ENCODE measurements at places on chromosomes 11 and 22.
A peak's percentile ranks its signal among the peaks of the same experiment; 100 is the strongest.

DNA sequence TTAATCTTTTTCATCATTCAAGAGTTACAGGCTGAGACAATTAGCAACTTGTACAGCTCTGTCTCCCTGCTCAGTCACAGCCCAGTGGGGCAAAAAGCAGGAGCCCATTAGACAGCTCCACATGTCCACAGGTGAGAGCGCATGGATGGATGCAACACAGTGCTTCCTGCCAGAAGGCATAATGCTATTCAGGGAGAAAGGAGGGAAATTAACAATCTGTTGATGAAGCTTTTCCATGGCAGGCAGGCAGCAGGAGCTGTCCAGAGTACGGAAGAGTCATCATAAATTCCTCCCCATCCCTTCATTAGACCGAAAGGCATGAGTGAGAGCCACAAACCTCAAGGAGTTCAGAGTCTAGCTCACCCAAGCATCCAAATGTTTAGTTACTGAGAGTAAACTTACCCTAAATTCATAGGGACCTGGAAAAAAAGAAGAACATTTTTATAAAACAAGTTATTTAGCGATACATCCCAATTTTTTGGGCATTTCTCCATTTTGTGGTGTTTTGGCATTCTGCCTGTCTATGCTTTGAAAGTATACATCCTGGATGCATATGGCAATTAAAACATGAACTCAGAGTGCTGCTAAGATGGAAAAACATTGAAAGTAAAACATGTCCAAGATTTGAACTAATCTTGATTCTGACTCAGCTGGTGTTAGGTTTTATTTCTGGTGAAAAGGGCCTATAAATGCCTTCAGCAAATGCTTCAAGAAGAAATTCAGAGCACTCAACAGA lies 428.1 kb downstream of the OPCML start:
- no peaks in the 10 kb centered on the region for H3K36me3 ChIP-seq
- H3K27me3 ChIP-seq, result no peaks in the 10 kb centered on the region
- H3K27ac ChIP-seq, result no peak overlapping the region
- no peak overlapping the region for H3K4me3 ChIP-seq
- DNase-seq, result no peak
- no peaks in the 10 kb centered on the region for H3K4me1 ChIP-seq

DNA sequence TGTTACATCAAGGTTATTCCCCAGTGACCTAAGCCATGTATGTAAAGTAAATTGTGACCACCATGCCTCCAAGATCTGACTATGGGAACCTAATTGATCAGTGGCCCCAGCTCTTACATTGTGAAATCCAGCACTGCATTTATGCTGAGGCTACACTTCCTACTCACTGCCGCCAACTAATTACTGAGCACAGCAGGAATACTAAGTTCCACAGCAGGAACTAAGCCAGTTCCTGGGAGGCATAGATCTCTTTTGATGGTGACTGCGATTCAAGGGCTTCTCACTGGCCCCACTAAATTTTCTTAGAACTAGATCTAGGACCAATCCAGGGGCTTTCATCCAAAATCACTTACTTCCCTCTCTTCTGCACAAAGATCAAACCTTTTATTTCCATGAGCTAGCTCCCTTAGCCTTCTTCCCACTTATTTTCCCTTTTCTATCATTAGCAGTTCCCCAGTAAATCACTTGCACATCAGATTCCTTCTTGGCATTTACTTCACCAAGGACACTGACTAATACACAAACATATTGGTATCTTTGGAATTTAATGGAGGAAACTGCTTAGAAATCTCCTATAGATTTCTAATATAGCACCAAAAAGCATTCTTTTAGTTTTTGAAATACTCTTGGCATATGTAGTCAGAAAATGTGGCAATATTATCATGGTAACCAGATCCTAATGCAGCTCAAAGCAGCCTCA lies 46.0 kb downstream of the CNTN5 start:
- no peak for DNase-seq
- no peaks in the 10 kb centered on the region for H3K4me1 ChIP-seq
- no peaks in the 10 kb centered on the region for H3K36me3 ChIP-seq
- no peak overlapping the region for H3K27ac ChIP-seq
- no peak overlapping the region for H3K4me3 ChIP-seq
- H3K27me3 ChIP-seq, result no peaks in the 10 kb centered on the region

- no peaks in the 10 kb centered on the region for H3K36me3 ChIP-seq
- H3K27ac ChIP-seq, result no peak overlapping the region
- no peak for DNase-seq
- no peaks in the 10 kb centered on the region for H3K4me1 ChIP-seq
These were observed 72.9 kb upstream of the SEPTIN5 start for GRCh38 chr22:19641254-19641982.

- no peak for DNase-seq
- H3K36me3 ChIP-seq, result no peaks in the 10 kb centered on the region
- no peak overlapping the region for H3K27ac ChIP-seq
These were observed 2.4 kb upstream of the SLC15A3 start for GRCh38 chr11:60954421-60954820.

DNA sequence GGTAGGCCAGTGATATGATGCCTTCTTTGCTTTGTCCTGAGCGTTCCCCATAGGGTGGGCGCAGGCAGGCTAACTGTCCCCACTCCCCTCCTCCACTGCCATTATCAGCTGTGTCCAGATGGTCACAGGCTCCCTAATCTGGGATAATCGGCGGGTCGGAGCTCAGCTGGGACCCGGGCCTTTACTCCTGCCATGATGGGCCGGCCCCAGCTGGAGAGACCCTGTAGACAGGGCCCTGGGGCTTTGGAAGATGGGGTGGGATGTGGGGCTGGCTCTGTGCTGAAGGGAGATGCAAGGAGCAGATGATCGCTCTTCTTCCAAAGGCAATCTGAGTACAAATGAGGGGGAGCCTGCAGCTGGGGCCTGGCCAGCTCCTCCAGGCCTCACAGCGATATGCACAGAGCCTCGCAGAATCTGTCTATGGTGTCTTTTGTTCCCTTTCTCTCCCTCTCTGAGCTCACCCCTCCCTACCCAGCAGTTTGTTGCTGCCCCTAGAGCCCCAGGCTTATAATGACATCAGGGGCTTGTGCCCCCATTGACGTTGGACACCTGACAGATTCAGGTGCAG lies 11.9 kb downstream of the KLHL35 start:
- H3K27me3 ChIP-seq, result no peaks in the 10 kb centered on the region
- H3K4me3 ChIP-seq, result no peak overlapping the region
- no peaks in the 10 kb centered on the region for H3K36me3 ChIP-seq

GRCh38 chr11:45756384-45757010 lies 48.5 kb upstream of the SLC35C1 start:
- H3K4me3 ChIP-seq, result no peak overlapping the region
- H3K36me3 ChIP-seq, result no peaks in the 10 kb centered on the region
- no peak overlapping the region for H3K27ac ChIP-seq
- H3K4me1 ChIP-seq, result no peaks in the 10 kb centered on the region
- no peaks in the 10 kb centered on the region for H3K27me3 ChIP-seq
- DNase-seq, result no peak

GRCh38 chr11:67265633-67266448 lies 432 bp upstream of the GRK2 start:
- peaks cover 7% of the 10 kb centered on the region for H3K36me3 ChIP-seq
- no peak overlapping the region for H3K4me3 ChIP-seq
- no peaks in the 10 kb centered on the region for H3K27me3 ChIP-seq
- peaks cover 64% of the 10 kb centered on the region for H3K4me1 ChIP-seq
- H3K27ac ChIP-seq, result peak overlapping the region; percentile 2

- no peak overlapping the region for H3K4me3 ChIP-seq
- H3K36me3 ChIP-seq, result no peaks in the 10 kb centered on the region
- H3K27me3 ChIP-seq, result no peaks in the 10 kb centered on the region
- no peak for DNase-seq
These were observed 4.5 kb upstream of the JAML start for GRCh38 chr11:118229274-118229847.

GRCh38 chr11:33690290-33691065 lies 10.1 kb downstream of the C11orf91 start:
- DNase-seq, result peak; percentile 46
- H3K27ac ChIP-seq, result peak overlapping the region; percentile 43
- H3K36me3 ChIP-seq, result no peaks in the 10 kb centered on the region
- H3K27me3 ChIP-seq, result no peaks in the 10 kb centered on the region

- H3K36me3 ChIP-seq, result no peaks in the 10 kb centered on the region
- H3K4me1 ChIP-seq, result no peaks in the 10 kb centered on the region
- no peak overlapping the region for H3K4me3 ChIP-seq
- no peaks in the 10 kb centered on the region for H3K27me3 ChIP-seq
- peak overlapping the region; percentile 78 for H3K27ac ChIP-seq
These were observed 120.5 kb upstream of the RASSF10 start for GRCh38 chr11:12888525-12889158.

DNA sequence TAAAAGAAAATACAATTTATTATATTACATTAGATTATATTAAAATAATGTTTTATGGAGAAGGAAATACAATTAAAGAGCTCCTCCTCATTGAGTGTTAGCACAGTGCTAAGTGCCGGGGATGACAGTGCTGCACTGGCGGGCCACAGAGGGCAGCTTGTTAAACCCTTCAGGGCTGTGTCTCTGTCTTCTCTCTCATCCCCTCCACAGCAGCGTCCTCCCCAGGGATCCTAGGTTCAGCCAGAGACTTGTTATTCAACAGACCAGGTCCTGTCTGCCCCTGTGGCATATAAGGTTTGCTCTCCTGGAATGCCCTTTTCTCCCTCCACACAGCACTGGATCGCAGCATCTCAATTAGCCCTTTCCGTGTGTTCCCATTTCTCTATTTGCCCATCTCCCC lies 14.2 kb downstream of the THYN1 start:
- DNase-seq, result no peak
- H3K4me3 ChIP-seq, result no peak overlapping the region
- peaks cover 4% of the 10 kb centered on the region for H3K4me1 ChIP-seq
- no peaks in the 10 kb centered on the region for H3K27me3 ChIP-seq

DNA sequence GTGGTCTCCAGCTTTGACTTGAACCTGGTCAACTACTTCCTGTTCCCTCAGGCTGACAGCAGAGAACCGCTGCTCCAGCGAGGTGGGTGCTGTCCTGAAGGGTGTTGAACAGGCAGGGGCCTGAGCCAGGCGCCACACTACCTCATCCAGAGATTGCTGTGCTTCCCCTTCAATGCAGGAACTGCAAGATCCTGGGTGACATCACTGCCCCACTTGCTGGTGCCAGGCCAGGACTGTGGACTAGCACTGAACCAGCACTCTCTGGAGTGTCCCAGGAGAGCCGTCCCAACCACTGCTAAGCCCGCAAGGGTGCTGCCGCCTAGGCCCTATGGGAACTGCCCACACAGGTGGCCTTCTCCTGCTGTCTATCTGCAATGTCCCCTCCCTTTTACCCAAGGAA lies 51.7 kb downstream of the GAB4 start:
- no peak overlapping the region for H3K4me3 ChIP-seq
- no peaks in the 10 kb centered on the region for H3K4me1 ChIP-seq
- no peak for DNase-seq
- H3K27me3 ChIP-seq, result no peaks in the 10 kb centered on the region
- H3K27ac ChIP-seq, result no peak overlapping the region

GRCh38 chr11:72430741-72431570 lies 3.4 kb downstream of the CLPB start:
- H3K4me1 ChIP-seq, result peaks cover 5% of the 10 kb centered on the region
- no peak overlapping the region for H3K27ac ChIP-seq
- no peaks in the 10 kb centered on the region for H3K27me3 ChIP-seq
- no peak overlapping the region for H3K4me3 ChIP-seq

GRCh38 chr22:35475545-35475944 lies 65.1 kb upstream of the RASD2 start:
- H3K27me3 ChIP-seq, result no peaks in the 10 kb centered on the region
- peaks cover 6% of the 10 kb centered on the region for H3K4me1 ChIP-seq
- no peak overlapping the region for H3K4me3 ChIP-seq
- no peak for DNase-seq

DNA sequence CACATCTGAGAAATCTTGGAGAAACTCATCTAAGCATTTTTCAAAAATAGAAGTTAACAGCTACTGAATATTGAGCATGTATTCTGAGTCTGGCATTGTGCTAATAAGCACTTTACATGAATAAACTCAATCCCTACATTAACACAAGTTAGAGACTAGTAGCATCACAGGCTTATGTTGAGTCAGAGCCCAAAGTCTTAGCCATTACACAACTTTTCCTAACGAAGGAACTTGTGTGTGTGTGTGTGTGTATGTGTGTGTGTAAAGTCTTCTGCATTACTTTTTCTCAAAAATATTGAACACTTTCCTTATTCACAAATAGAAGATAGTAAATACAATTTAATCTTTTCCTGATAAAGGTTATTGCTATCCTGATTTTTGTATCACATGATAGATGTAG lies 8.7 kb upstream of the CLPB start:
- H3K4me3 ChIP-seq, result no peak overlapping the region
- no peak overlapping the region for H3K27ac ChIP-seq
- no peaks in the 10 kb centered on the region for H3K27me3 ChIP-seq
- no peaks in the 10 kb centered on the region for H3K4me1 ChIP-seq
- no peaks in the 10 kb centered on the region for H3K36me3 ChIP-seq
- no peak for DNase-seq

- H3K27ac ChIP-seq, result no peak overlapping the region
- H3K36me3 ChIP-seq, result no peaks in the 10 kb centered on the region
- no peak overlapping the region for H3K4me3 ChIP-seq
- no peak for DNase-seq
These were observed 127.7 kb downstream of the BRD1 start for GRCh38 chr22:49699928-49700498.

GRCh38 chr11:122538060-122538459 lies 117.5 kb upstream of the UBASH3B start:
- DNase-seq, result no peak
- H3K27me3 ChIP-seq, result no peaks in the 10 kb centered on the region
- no peak overlapping the region for H3K27ac ChIP-seq

- H3K4me1 ChIP-seq, result peaks cover 5% of the 10 kb centered on the region
- H3K36me3 ChIP-seq, result no peaks in the 10 kb centered on the region
- no peak for DNase-seq
- no peaks in the 10 kb centered on the region for H3K27me3 ChIP-seq
- H3K27ac ChIP-seq, result no peak overlapping the region
- no peak overlapping the region for H3K4me3 ChIP-seq
These were observed 30.1 kb downstream of the SBF2 start for GRCh38 chr11:10263929-10264328.

GRCh38 chr11:61327669-61328071 lies 5.2 kb downstream of the DDB1 start:
- H3K4me3 ChIP-seq, result no peak overlapping the region
- peak overlapping the region; percentile 12 for H3K27ac ChIP-seq
- H3K36me3 ChIP-seq, result no peaks in the 10 kb centered on the region
- H3K27me3 ChIP-seq, result no peaks in the 10 kb centered on the region

DNA sequence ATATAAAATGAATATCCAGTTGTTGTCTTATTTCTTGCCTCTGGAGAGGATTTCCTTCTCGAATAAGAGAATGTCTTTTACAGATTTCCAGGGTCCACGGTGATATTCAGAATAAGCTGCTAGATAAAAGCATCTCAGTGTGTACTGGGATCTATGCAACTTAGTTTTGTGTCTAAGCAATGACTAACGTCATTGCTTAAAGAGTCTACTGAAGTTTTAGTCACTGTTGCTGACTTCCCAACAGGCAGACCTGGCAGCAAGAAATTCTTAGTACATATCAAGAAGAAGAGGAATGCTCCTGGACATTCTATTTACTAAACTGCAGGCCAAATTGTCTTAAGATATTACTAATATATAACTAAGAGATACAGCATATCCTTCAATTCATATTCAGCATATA lies 70.3 kb downstream of the SOX6 start:
- H3K27me3 ChIP-seq, result no peaks in the 10 kb centered on the region
- H3K4me3 ChIP-seq, result no peak overlapping the region
- no peaks in the 10 kb centered on the region for H3K36me3 ChIP-seq
- DNase-seq, result no peak
- no peak overlapping the region for H3K27ac ChIP-seq

GRCh38 chr22:24370401-24370800 lies 57.0 kb upstream of the ADORA2A start:
- H3K27ac ChIP-seq, result no peak overlapping the region
- no peak overlapping the region for H3K4me3 ChIP-seq
- H3K4me1 ChIP-seq, result no peaks in the 10 kb centered on the region
